Aortic smooth muscle cell (primary cell): ENCODE measurements at places on chromosomes 3 and 15. TPM values are rescaled to one million over a fixed set of nuclear protein-coding genes. Genes with fewer than 3 reads are reported as not detected.

LIPH gene
- total RNA-seq: 0.87 and 2.0 TPM in 2 replicates

AP4E1 gene
- 11.3 and 11.4 TPM in 2 replicates for total RNA-seq

STRC gene
- under 0.01 TPM in 1 of 2 replicates, not detected in the other for total RNA-seq

SNX22 gene
- total RNA-seq: 0.06 and 0.13 TPM in 2 replicates

CACNA2D2 gene
- under 0.01 TPM in 1 of 2 replicates, not detected in the other for total RNA-seq

ZNF502 gene
- total RNA-seq: 5.2 and 5.9 TPM in 2 replicates

TMEM207 gene
- not detected in 2 replicates for total RNA-seq

LRTM1 gene
- total RNA-seq: not detected in 2 replicates

AMIGO3 gene
- total RNA-seq: not detected in 2 replicates

CLDN16 gene
- not detected in 2 replicates for total RNA-seq

ANKRD63 gene
- total RNA-seq: not detected in 2 replicates

CD80 gene
- 0.13 TPM in 1 of 2 replicates, not detected in the other for total RNA-seq

EHD4 gene
- total RNA-seq: 19.4 and 25.2 TPM in 2 replicates

CPNE9 gene
- total RNA-seq: not detected in 2 replicates
